ENCODE measurements at places on chromosomes 13 and 19.

- DNase-seq = peak; percentile 100
Measured at GRCh38 chr13:79936368-79937136, 404.4 kb downstream of the SPRY2 start.

DNA sequence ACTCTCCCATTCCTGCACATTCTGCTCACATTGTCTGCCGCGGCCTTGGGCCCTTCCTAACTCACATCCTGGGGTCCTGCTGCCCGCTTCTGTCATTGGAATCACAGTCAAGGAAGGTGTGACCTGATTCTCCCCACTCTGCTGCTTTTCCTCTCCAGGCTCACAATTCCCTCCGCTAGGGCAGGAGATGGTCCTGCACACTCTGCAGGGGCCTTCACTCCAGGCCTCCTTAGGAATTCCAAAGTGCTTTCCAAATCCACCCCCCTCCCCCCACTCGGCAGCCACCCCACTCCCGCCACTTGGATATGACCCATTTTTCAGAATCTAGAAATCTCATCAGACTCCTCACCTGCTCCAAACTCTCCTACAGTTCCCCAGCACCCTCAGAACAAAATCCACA lies 3.1 kb upstream of the SLC5A5 start:
- no peak for DNase-seq

DNA sequence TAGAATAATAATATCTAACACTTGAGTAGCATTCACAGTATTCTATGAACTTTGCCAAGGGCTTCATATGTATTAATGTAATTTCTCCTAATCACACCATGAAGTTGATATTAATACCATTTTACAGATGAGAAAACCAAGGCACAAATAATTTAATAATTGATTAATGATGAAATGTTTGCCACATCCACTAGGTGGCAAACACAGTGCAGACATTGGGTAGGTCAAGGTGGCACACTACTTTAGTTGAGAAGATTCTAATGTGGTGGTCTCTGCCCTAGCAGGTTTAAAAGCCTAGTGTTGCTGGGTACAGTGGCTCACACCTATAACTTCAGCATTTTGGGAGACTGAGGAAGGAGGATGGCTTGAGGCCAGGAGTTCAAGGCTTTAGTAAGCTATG lies 412.4 kb downstream of the SUCLA2 start:
- no peak for DNase-seq

DNA sequence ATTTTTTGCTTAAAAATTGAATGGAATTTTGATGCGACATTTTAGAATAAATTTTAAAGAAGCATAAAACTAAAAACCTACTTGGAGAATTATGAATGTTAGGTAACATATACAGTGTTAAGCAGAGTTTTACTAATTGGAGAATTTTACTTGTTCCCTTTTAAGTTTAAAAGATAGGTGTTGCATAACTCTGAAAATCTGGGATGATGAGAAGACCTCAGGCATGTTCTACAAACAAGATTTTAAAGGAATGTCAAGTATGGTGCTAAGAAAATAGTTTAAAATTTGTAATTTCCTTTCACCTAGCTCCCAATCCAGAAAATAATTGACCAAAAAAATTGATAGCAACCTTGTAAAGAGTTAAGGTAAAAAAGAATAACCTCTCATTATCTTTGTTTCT lies 135.8 kb downstream of the RFC3 start:
- peak; percentile 64 for DNase-seq

DNA sequence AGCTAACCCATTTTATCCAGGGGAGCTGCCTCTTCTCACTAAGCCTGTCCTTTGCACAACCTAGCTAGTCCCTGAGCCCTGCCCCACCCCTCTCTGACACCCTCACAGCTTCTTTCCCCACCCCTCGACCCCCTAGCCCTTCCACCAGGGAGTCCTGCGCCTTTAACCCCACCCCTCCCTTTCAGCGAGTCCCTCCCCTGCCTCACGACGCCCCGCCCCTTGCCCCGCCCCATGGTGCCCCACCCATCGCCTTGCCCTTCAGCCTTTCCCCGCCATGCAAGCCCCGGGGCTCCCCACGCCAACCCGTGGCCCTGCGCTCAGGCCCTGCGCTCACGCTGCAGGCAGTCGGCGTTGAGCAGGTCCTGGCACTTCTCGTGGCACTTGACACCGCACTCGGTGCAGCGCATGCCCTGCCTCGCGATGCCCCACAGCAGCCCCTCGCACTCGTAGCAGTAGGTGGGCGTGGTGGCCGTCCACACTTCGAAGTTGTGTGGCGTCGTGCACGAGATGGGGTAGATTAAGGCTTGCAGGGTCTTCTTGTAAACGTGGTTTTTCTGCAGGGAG lies 40.0 kb downstream of the UNC13A start:
- no peak for DNase-seq

- no peak for DNase-seq
Measured at GRCh38 chr19:8331263-8331845, 10.1 kb downstream of the RPS28 start.

GRCh38 chr13:28129911-28130693 lies 8.2 kb upstream of the PAN3 start:
- DNase-seq = no peak

DNA sequence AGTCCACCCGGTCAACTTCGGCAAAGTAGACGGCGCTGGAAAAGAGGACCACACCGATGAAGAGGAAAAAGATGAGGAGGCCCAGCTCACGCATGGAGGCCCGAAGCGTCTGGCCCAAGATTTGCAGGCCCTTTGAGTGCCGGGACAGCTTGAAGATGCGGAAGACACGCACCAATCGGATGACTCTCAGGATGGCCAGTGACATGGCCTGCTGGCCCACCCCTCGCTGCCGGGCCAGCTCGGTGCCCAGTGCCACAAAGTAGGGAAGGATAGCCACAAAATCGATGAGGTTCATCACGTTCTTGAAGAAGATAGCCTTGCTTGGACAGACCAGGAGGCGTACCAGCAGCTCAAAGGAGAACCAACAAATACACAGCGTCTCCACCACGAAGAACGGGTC lies 2.1 kb downstream of the KCNA7 start:
- no peak for DNase-seq

GRCh38 chr13:32528358-32528757 lies 10.2 kb downstream of the N4BP2L2 start:
- no peak for DNase-seq

DNA sequence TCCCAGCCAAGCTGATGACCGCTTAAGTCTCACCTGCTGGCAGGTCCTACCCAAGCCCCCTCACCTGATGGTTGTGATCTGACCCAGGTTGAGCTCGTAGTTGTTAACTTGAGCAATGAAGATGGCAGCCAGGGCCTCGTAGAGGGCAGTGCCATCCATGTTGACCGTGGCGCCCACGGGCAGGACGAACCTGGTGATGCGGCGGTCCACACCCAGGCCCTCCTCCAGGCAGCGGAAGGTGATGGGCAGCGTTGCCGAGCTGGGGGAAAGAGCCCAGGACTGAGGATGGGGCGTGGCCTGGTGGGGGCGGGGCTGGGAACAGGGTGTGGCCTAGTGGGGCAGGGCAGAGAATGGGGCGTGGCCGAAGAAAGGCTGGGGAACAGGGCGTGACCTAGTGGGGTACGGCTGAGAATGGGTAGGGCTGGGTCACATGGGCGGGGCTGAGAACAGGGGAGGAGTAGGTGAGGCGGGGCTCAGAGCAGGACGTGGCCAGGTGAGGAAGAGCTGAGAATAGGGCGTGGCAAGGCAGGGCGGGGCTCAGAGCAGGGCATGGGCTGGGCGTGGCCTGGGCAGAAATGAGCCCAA lies 12.9 kb downstream of the OR7C2 start:
- no peak for DNase-seq

DNA sequence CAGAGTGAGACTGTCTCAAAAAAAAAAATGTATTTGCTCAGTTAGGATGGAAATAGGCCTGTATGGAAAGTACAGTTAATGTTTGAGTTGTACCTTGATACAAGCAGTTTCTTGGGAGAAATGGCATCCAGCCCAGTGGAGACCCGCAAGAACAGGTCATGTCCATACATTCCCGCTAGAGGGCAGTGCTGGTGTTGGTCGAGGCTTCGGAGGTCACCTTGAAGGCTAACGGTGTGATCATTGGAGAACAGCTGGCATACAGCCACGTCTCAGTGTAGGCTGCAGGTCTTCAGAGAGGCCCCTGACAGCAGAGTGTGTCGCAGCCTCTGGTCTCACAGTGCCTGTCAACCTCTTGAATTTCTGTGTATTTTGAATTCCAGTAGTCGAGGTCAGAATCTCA lies 7.5 kb downstream of the ZNF610 start:
- peak; percentile 9 for DNase-seq

DNA sequence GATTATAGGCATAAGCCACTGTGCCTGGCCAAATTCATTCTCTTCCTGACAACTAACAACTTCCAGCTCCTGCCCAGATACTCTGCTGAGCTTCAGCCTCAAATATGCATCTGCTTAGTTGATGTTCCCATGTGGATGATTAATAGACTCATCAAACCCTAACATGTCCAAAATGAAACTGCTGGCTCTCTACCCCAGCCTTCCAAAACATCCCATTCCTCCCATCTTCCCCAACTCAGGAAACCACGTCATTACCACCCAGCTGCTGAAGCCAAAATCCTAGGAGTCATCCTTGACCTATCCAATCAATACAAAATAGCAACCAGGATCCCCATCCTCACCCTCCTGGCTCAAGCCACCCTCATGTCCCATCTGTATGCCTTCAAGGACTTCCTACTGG lies 20.9 kb downstream of the POU2F2 start:
- peak; percentile 93 for DNase-seq

GRCh38 chr13:43731296-43731695 lies 55.5 kb downstream of the ENOX1 start:
- no peak for DNase-seq

DNA sequence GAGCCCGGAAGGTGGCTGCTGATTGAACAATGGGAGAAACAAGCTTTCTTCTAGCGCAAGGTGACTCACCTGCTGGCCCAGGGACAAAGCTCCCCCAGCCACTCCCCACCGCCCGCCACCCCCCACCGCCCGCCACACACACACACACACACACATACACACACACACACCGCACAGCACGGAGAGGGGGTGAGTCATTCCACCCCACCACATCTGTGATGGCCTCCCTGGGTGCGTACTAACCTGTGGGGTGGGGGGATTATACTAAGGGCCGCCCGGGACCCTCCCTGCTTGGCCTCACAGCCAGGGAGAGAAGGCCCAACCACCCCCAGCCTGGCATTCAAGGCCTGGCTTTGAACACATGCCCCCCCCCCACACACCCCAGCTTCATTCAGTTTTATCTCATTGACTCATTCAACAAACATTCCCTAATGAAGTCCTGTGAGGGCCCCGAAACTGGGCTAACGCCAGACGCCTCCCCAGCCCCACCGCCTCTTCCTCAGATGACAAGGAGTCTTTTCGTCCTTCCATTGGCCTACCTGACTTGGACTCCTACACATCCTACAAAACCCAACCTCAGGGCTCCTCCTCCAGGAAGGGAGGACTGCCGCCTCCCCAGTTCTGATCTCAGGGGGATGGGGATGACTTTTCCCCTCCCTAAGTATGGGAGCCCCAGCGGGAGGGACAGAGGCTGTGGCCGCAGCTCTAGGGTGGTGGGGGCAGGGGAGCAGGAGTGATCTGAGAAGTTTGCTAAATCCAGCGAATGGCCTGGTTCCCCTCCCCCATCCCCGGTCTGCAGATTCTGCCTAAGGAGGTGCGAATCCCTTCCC lies 5.8 kb upstream of the ONECUT3 start:
- peak; percentile 65 for DNase-seq

DNA sequence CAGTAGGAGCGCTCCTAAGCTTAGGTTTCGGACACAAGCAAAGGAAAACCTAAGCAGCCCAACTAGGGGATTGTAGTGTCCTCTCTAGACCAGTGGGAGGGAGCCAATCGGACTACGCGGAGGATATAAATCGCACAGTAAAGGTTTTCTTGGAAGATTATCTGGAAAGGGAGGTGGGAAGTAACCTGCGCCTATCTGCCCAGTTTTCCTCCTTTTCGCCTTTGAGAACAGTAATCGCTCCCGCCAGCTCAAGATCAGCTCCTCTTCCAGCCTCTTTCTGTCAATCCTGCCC lies 456 bp upstream of the RAB4B start:
- DNase-seq = no peak

DNA sequence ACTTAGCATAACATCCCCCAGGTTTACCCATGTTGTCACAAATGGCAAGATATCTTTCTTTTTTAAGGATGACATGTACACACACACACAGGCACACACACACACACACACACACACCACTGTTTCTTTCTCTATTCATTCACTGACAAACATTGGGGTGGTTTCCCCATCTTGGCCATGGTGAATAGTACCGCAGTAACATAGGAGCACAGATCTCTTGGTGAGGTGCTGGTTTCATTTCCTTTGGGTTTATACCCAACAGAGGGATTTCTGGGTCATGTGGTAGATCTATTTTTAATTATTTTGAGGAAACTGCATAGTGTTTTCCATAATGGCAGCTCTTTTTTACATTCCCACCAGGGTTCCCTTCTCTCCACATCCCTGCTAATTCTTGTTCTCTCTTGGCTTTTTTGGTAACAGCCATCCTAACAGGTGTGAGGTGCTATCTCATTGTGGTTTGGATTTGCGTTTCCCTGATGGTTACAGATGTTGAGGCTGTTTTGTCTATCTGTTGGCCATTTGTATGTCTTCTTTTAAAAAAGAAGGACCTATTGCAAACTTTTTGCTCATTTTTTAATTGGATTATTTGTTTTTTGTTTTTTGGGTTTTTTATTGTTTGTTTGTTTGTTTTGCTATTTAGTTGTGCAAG lies 251.7 kb upstream of the IRS2 start:
- DNase-seq = no peak

- DNase-seq = no peak
Measured at GRCh38 chr19:7307590-7308218, 13.5 kb upstream of the INSR start.

DNA sequence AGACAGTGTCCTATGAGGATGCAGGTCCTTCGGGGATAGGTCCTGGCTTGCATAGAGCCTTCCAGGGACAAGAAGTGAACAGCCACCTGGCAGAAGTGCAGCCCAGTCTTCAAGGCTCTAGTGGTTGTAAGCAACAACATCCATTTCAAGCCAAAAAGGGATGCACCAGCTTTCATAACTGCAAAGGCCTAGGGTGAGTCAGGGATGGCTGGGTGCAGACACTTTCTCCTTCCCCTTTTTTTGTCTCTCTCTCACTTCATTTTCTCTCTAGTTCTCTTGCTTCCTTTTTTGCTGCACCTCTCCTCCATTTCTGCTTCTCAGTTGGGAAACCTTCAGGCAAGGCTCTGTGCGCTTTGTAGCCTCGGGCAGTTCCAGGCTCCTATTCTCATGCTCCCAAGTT lies 196.2 kb upstream of the ZNF536 start:
- no peak for DNase-seq

DNA sequence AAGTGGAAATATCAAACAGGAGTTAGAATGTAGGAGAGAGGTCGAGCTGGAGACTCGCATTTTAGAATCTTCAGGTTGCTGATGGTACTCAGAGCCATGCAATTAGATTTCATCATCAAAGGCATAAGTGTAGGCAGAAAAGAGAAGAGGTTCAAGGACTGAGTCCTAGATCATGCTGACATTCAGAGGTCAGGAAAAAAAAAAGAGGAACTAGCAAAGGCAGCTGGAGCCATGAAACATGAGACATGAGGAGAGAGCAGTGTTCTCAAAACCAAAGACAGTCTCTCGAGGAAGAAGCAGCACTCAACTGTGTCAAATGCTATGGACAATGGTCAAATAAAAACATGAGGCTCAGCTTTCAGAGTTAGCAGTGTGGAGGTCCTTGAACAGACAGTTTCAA lies 12.4 kb upstream of the TPP2 start:
- DNase-seq = no peak

- DNase-seq = no peak
Measured at GRCh38 chr19:14112051-14112808, 5.3 kb downstream of the PRKACA start.

Data from AG10803 (cell line).